ENCODE measurements at places on chromosomes 13 and 19.

- no peak for DNase-seq
Measured at GRCh38 chr19:45621389-45621788, 17.8 kb downstream of the EML2 start.

GRCh38 chr13:101579281-101579802, 126.9 kb downstream of the ITGBL1 start:
- no peak for DNase-seq

DNA sequence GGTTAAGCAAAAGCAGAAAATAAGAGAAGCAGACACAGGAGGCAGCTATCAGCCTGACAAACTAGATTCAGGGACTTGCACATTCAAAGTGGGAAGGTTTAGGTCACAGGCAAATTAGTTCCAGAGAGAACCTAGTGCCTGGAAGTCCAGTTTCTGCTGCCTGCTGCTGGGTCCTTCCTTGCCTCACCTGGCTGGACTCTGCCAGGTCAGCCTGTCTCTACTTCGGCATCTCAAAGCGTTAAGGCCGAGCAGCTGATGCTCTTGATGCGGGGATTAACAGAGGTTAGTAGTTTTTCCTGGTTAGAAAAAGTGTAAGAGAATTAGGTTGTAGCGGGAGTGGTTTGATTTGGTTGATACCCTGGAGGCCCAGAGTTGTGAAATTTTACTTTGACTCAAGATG, 52.0 kb downstream of the KLF5 start:
- no peak for DNase-seq

DNA sequence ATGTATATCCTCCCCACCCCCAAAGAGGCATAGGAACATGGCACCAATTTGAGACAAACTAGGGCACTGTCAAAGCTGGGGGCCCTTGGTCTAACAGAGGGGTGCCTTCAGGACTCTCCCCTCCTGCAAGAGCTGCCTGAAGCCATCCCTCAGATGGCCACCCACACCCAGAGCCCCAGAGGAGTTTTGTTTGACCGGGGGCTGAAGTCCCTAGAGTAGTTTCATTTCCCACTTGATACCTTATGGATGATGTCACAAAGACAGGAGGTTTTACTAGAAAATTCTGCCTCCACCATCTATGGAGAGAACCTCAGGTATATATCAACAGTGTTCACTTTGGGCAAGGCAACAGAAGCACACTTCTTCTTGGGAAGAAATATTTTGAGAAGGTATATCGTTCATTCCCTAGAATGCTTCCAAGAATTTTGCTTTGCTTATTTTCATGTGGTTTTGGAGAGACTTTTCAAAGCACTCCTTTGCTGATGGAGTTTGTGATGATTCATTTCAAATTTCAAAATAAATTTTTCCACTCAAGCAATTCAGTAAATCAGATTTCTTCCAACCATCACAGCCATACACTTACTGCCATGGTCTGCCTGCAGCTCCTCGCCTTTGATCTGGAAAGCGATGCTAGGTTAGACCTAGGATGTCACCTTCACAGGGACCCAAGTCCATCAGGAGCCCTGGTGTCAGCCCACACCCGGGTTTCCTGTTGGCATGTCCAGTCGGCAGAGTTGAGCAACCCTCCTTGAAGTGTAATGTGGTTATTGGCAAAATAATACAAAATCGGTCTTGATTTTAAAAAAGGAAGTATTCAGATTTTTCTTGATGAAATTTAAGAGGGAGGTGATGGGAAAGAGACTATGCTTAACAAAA, 207.0 kb downstream of the SHISA2 start:
- no peak for DNase-seq

- DNase-seq = no peak
Measured at GRCh38 chr13:71030784-71031183, 836.2 kb downstream of the DACH1 start.

DNA sequence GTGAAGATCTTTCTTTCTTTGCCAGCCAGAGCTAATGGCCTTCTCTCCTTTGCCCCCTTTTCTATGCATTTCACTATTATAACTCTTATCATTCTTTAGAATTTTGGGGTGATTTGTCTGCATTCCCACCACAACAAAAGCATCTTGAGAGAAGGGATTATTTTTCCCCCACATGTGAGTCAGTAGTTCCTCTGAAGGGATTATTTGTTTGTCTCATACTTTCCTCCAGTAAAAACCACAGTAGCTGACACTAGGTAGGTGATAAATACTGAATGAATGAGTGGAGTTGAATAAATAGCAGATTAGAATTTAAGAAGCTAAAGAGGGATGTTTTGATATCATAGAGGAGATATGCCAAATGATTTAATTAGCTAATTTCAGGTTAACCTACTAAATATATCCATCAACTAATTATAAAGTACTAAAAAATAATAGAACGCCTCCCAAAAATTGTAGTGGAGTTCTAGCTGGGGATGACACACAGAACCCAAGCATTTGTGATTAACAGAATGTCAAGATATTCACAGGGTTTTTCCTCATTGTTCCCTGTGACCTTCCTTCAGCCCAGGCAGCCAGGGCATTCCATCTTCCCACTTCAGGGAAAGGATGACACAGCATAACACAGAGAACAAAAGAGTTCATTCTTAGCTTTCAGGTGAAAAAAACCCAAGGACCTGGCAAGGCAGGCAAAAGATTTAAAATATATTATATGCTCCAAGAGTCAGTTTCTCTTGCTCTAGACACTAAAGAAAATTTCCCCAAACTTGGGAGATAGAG, 3.5 kb upstream of the TBC1D4 start:
- DNase-seq = no peak

- no peak for DNase-seq
Measured at GRCh38 chr19:31572102-31572975, 223.1 kb upstream of the TSHZ3 start.

- DNase-seq = peak; percentile 4
Measured at GRCh38 chr13:49791315-49791710, 1.2 kb downstream of the KPNA3 start.

DNA sequence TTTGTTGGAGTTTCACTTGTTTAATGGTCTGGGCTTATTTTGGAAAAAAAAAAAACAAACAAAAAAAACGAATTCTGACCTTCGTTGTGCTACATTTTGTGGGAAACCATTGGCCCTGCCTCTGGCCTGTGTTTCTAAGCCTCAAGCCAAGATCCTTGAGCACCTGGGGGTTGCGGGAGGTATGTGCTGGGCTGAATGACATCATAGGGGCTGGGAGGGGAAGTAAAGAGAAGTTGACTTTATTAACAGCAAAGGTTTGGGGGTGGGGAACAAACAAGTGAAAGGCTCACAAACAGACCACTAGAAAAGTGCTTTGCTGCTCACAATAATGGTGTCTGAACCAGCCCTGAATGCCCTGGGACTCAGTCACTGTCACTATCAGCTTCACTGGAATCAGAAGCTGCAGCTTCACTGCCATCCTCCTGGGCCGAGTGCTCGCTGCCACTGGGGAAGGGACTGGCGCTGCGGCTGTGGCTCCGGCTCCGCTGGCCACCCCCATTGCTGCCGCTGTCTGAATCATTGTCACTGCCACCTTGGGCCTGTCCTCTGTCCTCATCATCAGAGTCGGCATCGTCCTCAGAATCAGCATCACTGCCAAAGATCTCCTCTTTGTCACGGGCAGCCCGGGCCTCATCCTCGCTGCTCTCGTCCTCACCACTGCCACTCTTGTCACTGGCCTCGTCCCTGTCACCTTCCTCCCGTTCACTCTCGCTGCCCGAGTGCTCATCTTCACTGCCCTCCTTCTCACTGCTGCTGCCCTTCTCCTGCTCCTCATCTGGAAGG, 5.1 kb downstream of the PAF1 start:
- no peak for DNase-seq

DNA sequence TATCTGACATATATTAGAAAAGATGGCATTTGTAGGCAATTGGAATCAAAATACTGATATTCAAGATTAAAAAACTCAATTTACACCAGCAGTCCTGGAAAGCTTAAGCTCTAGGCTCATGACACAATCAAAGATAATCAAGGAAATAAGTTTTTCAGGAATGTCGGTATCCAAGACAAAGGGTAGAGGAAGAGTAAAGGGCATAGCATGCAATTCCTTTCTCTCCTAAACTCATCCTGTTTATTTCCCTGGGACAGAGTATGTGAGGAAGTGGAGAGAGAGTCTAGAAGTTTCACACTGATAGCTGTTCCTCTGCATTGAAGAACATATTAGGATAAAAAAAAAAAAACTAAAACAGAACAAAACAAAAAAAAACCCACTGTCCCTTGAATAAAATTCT, 2452.1 kb downstream of the PCDH9 start:
- no peak for DNase-seq

DNA sequence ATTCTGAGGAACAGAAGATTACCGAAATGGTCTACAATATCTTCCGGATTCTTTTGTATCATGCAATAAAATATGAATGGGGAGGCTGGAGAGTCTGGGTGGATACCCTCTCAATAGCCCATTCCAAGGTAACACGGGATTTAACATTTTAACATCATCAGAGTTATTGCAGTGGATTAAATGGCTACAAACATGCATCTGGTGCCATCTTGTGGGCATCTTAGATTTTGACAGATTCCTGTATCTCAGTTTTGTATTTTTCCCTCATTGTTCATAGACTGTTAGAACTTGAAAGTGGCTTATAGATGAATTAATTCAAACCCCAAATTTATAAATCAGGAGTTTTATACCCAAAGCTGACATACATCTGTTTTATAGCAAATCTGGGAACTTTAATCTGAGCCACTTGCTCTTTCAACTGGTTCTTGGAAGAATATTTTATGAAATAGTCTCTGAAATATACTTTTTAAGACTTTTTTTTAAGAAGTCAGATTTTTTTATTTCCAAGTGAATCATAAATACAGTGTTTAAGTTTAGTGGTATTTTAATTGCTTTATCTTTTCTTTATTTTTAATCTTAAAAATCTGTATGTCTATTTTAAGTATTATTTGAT, 215.2 kb downstream of the NBEA start:
- peak; percentile 5 for DNase-seq

DNA sequence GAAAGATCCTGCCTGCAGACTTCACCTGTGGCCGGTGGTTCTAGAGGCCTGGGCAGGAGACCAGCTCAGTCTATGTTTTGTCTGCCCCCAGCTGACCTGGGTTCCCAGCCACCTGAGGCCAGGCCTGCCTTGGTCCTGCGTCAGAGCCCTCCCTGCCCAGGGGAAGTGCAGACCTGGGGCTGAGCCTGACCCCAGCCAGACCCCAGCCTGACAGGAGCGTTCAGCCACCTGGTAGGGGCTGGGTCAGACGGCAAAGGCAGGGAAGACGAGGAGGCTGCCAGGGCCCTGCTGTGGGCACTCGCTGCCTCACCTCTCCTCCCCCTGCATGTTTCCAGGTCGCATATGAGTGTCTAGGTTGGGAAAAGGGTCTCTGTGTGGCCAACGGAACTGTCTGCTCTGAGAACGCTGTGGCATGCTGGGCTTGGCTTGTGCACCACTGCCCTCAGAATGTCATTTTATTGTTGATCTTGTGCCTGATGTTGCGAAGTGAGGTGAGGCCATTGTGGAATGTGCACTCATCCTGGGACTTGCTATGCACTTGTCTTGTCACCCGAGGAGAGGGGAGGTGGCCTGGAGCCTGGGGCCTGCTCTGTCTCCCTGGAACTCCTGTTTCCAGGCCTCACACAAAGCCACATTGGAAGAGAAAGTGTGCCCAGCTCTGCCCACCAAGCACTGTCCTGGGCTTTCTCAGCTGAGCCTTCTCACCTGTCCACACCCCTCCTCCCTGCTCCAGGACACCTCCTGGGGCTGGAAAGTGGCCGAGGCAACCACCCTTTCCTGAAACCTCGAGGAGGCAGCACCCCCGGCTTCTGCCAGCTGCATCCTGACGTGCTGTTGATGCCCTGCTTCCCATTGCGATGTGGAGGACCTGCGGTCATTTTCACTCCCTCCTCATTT, 15.2 kb upstream of the MCF2L start:
- DNase-seq = no peak

GRCh38 chr19:35295792-35296462, 4.0 kb downstream of the MAG start:
- peak; percentile 39 for DNase-seq

- DNase-seq = no peak
Measured at GRCh38 chr13:113565526-113566226, 18.9 kb upstream of the TFDP1 start.

DNA sequence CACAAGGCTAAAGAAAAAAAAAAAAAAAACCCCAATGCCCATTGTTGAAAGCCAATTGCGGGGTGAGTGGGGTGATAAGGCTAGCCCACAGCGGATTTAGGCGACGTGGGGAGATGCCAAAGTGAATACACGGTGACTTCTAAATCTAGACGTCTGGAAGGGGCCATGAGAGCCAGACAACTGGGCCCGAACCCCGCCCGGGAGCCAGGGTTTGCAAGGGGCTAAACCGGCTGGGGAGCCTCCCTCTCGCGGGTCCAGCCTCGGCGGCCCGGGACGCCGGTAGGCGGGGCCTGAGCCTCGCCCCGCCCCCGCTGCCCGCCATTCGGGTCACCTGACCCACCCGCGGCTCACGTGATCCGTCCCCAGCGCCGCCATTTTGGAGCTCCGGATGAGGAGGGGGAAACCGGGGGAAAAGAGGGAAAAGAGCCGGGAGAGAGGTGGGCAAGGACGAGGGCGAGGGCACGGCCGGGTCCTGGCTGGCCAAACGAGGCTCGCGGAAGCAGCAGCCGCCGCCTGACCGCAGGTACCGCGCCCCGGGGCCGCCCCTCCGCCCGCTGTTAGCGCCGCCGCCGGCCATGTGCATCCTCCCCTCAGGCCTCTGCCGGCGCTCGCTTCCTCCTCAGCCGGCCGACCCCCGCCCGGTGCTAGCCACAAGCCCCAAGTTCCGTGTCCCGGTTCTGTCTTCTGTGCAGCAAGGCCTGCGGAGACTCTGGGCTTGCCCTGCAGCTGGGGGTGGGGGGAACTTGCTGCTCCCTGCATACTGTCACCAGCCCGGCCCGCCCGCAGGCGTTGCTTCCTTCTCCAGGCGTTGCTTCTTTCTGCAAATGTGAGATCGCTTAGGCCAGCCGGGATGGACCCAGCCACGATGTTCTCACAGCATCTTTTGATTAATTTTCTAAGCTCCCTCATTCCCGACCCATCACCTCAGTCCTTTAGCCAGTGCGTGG, at the start of gene ZNF507:
ZNF507 (plus strand) TSS at position 350 of the 947 bp plus-strand sequence. CDS start 7,221 bp downstream, outside the sequence.
- peak; percentile 88 for DNase-seq

DNA sequence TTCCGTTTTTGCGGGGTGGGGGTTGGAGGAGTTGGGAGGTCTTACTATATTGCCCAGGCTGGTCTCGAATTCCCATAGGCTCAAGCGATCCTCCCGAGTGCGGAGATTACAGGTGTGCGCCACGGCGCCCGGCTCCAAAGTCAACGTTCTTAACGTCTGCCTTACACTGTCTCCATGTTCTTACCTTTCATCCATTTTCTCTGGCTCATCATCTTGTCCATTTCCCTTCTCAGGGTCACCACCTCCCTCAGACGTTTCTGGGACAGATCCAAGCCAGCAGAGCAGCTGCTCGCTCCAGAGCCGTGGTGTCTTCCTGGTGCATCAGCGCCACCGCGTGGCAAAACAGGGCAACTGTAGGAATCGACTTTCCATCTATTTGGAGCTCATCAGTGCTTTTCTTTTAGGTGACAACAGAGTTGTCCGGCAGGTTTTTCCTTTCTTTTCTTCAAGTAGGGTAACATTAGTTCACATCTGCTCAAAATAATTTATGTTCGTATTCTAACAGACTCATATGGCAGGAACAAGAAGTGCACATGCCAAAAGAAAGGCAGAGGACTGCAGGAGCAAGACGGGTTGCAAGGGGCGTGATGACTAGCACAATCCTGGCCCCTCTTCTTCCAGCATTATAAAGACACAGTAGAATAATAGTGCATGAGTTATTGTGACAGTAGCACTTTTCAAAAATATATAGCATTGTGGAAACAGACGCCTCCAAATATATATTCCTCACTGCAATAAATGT, 103.1 kb upstream of the ABCC4 start:
- DNase-seq = peak; percentile 80

Data from stimulated activated CD4-positive, alpha-beta T cell treated with anti-CD3 and anti-CD28 coated beads, Interleukin-2, amount 100 ng/mL, for 24 hours (primary cell).